ENCODE measurements at places on chromosomes 2 and 18.

DNA sequence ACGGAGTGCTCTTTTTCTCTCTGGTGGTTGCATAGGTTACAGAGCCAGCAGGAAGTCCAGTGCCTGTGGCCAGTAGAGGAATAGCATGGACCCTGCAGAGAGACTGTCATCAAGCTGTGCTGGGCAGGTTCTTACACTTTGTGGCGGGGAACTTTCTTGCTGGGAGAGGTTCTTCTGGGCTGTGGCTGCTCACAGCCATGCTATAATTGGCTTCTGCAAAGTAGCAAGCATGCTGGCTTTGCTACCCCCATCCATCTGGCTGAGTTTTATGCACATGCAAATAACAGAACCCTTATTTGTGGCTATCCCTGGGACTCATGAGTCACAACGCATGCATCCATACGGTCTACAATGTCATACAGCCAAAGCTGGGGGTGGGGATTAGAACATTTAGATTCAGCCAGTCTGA is 68.9 kb downstream of the PLCL1 start:
- no peak for DNase-seq

GRCh38 chr2:106830191-106830590 is 55.8 kb downstream of the ST6GAL2 start:
- no peak for DNase-seq

DNA sequence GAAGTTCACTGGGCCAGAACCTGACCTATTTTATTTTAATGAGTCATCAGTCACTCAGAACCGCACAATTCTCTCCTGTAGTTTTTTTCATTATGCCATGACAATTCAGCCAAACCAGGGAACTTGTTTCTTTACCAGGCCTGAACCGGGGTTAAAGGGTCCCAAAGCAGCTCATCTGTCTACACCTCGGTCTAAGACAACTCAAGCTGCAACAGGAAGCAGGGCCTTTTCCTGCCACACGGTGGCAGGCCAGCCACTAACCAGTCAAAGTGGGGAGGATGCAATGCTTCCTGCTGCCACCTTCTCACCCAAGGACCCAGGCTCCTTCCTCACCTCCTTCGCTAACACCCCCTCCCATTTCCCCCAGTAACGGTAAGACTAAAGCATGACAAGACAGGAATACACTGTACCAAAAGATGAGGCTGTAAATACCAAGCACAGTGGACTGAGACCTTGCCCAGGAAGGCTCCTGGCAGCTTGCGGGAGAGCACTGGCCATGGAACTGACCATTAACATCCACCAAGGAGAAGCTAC is 56.7 kb upstream of the ACKR3 start:
- peak; percentile 72 for DNase-seq

GRCh38 chr18:55073834-55074233 is 114.6 kb upstream of the CCDC68 start:
- no peak for DNase-seq

DNA sequence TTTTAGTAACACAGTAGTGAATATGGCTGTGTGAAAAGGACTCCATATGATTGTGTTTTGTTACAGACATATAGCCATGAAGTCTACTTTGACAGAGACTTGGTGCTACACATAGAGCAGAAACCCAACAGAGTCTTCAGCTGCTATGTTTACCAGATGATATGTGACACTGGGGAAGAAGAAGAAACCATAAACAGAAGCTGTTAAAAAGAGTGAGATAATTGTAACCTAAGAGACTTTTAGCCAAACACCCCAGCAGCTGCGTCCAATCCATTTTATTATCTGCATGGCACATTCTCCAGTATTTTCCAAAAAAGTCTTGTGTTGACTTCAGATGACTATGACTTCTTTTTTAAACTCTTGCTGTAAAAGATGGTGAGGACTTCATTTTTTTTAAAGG is 41.4 kb upstream of the CYBRD1 start:
- no peak for DNase-seq

- DNase-seq = no peak
Measured at GRCh38 chr2:200964498-200964897, 1.0 kb upstream of the ORC2 start.
